ENCODE measurements at places on chromosomes 5 and 9. TPM values are rescaled to one million over a fixed set of nuclear protein-coding genes. Genes with fewer than 3 reads are reported as not detected.

GRM6 gene
- total RNA-seq: not detected

DNA sequence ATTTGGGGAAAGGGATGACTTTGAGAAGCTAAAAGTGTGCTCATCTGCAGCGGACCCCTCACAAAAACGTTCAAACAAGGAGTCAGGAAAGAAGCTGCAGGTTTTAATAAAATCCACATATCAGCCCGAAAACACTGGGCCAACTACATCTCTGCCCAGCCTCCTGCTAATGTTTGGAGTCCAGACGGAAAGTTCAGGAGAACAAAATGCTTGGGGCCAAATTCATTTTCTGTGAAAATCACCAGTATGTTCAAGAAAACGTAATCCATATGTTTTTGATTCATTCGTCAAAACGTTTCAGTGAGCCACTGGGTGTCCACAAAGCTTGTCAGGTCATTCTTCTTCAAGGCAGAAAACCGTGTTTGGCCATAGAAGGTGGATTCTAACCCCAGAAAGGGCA is 87.5 kb upstream of the GAS1 start:
- H3K36me3 ChIP-seq: no peaks in the 10 kb centered on the region
- DNase-seq: no peak
- H3K27me3 ChIP-seq: no peaks in the 10 kb centered on the region
- no peaks in the 10 kb centered on the region for H3K4me1 ChIP-seq
- H3K27ac ChIP-seq: no peak overlapping the region
- H3K4me3 ChIP-seq: no peak overlapping the region

DNA sequence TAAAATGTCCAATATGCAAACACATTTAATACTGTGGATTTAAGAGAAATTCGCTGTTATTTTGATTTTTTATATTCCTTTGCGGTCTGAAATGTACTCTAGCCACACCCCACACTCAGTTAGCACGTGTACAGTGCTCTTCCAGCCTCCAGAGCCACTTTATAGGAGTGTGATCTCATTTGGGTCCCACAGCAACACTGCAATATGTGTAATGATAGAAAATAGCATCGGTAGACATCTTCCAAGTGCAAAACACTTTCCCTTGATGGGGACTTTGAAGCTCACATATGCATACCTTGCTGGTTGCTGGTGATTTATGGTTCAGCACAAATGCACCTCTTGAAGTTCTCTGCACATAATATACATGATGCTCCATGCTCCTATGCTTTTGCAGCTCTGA is 148.3 kb downstream of the GAS1 start:
- no peaks in the 10 kb centered on the region for H3K27me3 ChIP-seq
- H3K4me3 ChIP-seq: no peak overlapping the region
- no peak for DNase-seq
- H3K36me3 ChIP-seq: no peaks in the 10 kb centered on the region
- H3K4me1 ChIP-seq: no peaks in the 10 kb centered on the region

- H3K4me3 ChIP-seq: no peak overlapping the region
- H3K4me1 ChIP-seq: no peaks in the 10 kb centered on the region
- no peaks in the 10 kb centered on the region for H3K36me3 ChIP-seq
- peaks cover 2% of the 10 kb centered on the region for H3K27me3 ChIP-seq
- peak; percentile 26 for DNase-seq
- no peak overlapping the region for H3K27ac ChIP-seq
These were observed 24.0 kb downstream of the ENC1 start for GRCh38 chr5:74616236-74617146.

OR1L6 gene
- not detected for total RNA-seq

DNA sequence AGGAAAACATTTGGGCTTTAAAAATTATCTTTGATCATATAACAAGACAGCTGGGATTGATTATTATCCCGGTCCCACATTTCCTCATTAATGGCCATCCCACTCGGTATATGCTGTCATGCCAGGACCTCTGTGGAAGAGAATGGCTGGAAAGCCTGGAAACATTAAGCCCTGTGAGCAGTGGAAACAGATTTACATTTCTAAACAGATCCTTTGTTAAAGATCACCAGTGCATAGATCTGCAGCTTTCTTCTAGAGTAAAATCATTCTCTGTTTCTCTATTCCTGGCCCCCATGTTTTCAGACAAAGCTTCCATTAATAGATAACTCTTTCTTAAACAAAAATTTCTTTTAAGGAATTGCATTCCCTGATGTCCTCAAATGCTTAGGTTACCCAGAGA is 152.2 kb downstream of the CAVIN4 start:
- DNase-seq: no peak
- H3K27me3 ChIP-seq: no peaks in the 10 kb centered on the region
- no peak overlapping the region for H3K4me3 ChIP-seq
- H3K4me1 ChIP-seq: no peaks in the 10 kb centered on the region
- no peaks in the 10 kb centered on the region for H3K36me3 ChIP-seq

BNC2 gene
- total RNA-seq: 6.3 TPM

Data from adrenal gland (tissue), 19 donors.